Aorta (tissue), 5 donors: ENCODE measurements at places on chromosomes 7 and 10. TPM values are rescaled to one million over a fixed set of nuclear protein-coding genes. Genes with fewer than 3 reads are reported as not detected.

DNA sequence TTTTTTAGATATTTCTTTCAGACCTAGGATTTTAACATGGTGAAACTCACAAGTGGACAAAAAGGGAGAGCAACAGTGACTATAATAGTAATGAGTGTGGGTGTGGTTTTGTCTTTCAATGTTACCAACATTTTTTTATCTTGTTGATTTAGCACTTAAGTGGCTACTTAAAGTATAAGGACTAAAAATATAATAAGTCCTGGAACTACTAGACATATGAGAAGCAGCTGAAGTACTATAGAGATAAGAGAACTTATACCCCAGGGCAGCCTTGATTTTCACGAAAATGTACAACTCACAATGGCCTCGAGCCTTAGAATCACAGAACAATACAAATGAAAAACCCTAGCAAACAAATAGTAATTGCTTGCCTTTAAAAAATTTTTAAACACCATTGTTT, 1151.8 kb downstream of the TYW1 start:
- no peak for DNase-seq

- DNase-seq: no peak
Measured at GRCh38 chr7:138125119-138125518, 48.9 kb downstream of the AKR1D1 start.

Gene CLDN3
- not detected for total RNA-seq

DNA sequence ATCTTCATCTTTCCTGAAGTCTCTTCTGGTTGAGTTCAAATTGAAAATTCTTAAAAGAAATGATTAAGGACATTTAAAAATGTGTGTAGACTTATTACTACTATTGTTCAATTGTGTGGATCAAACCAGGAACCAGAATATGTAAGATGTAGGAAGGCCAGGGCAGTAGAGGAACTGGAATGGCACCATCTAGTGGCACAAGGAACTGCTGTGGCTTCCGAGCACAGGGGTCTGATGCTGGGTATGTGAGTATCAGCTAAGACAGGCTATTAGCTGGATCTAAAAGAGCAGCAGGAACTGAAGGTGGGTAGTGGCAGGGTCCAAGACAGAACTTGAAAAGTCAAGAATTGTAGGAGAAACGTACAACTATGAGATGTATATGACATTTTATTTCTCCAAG, 247.3 kb downstream of the SEMA3A start:
- DNase-seq: no peak

- DNase-seq: no peak
Measured at GRCh38 chr7:30650421-30650808, 31.8 kb downstream of the CRHR2 start.

GRCh38 chr7:106190589-106191330, 78.6 kb upstream of the SYPL1 start:
- no peak for DNase-seq

- no peak for DNase-seq
Measured at GRCh38 chr10:91582153-91582554, 50.7 kb downstream of the PPP1R3C start.

DNA sequence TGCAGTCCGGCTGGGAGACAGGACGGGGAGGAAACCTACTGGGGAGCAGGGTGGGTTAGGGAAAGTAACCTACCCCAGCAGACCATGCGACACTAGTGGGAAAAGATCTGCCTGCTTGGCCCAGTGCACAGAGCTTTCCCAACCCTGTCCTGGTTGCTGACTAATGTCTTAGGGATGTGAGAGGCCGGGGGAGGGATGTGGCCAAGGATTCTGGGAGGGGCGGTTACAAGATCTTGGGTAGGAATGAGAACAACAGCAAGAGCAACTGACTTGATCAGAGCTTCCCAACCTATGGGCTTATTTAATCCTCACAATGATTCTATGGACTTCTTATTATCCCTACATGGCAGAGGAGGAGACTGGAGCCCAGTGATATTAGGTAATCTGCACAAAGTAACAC, 24.0 kb upstream of the EIF5AL1 start:
- peak; percentile 88 for DNase-seq

DNA sequence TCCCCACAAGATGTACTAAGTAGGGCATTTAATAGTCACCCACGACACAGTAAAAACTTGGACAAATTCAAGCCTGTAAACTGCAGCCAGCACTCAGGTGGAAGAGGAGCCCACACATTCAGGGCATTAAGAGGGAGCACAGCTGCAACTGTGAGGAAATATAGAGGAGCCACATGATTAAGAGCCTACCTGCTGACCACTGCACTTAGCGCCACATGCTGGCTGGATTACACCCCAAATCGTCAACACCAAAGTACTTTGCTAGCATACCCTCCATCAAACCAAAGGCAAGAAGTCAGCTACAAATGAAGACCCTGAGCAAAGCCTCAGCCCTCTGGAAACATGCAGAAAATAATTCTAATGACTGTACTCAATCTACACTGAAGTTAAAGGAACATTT, 322.3 kb upstream of the PLXDC2 start:
- DNase-seq: no peak

Gene UTF1
- not detected for total RNA-seq

DNA sequence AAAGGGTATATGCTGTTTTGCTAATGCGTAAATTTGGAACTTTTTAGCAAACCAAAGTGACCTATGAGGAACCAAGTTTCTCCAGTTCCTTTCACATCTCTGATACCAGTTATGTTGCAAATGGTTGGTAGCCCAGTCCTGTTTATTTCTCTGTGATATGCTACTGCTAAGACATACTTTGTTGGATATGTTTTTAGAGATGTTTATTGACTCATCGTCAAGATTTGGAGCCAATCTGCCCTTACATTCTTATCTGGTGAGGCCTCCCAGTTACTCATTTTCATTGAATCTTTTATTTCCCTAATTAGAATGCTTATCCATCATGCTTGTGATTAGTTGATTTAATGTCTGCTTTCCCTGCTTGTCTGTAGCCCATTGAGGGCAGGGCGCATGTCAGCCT, 58.9 kb downstream of the LRGUK start:
- DNase-seq: no peak

Gene PDIA4
- total RNA-seq: 80.0 TPM

Gene DPCD
- total RNA-seq: 9.8 TPM

DNA sequence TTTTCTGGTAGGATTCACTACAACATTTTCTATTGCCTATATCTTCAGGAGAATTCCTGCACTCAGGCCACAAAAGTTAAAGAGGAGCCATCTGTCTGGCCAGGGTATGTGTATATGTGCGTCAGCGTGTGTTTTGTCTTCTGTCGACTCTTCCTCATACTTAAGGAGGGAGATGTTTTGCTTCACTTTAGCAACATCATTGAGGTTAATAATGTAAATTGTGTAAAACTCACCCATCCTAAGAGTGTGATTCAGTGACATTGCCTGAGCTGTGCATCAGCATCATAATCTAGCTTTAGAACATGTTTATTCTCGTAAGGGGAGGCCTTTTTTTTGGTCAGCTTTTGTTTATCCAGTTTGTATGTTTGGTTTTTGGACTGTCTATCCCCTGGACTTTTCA, 23.7 kb downstream of the FBH1 start:
- no peak for DNase-seq

Gene NEUROG3
- not detected for total RNA-seq

DNA sequence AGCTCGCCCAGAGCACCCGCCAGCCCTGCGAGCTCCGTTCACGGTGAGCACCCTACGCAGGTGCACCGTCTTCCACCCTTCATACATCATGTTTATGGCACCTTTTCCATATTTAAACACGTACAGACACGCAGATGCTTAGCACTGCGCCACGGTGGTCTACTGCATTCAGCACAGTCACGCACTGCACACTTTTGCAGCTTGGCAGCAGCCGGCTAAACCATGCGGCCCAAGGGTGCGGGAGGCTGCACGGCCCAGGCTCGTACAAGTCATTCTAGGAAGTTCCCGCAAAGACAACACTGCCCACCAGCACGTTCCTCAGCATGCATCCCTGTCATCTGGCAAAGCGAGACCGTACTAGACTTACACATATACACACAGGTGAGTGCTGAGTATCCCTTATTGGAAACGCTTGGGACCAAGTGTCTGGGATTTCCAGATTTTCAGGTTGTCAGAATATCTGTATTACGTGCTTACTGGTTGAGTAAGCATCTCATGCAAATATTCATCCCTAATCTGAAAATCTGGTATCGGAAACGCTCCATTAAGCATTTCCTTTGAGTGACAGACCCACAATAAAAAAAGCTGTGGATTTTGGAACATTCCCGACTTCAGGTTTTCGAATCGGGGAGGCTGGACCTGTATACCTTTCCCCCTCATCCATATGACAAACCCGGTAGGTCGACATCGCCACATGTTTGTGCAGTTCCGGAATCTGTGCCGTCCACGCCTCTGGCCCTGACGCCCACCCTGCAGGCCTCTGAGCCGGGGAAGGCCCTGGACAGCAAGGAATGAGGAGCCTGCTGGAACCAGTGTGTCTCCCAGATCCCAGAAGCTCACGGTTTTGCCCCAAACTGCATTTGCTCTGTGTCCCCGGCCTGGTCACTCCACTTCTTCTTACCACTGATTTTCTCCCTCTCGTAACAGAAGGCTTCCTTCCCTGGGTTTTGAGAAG, 222.2 kb downstream of the ELFN1 start:
- DNase-seq: no peak

DNA sequence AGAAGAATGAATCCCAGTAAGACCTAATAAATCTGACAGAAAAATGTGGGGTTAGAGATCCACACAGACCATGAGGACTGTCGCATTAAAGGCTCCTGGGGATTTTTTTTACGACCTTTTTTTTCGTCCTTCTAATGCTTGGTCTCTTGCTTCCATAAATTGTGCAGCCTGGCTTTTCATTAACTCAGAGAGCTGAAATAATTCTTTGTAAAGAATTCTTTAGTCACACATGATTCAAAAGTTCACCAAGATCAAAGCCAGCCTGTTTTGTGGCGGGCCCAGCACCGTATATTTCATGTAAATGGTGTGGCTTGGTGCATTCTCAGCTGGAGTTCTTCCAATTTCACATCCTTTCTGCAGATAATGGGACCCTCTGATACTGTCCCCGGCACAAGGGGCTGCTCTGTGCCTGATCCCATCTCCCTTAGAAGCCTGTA, 206.6 kb upstream of the BMPER start:
- DNase-seq: no peak

GRCh38 chr10:77338143-77338542, 299.5 kb downstream of the KCNMA1 start:
- DNase-seq: no peak

DNA sequence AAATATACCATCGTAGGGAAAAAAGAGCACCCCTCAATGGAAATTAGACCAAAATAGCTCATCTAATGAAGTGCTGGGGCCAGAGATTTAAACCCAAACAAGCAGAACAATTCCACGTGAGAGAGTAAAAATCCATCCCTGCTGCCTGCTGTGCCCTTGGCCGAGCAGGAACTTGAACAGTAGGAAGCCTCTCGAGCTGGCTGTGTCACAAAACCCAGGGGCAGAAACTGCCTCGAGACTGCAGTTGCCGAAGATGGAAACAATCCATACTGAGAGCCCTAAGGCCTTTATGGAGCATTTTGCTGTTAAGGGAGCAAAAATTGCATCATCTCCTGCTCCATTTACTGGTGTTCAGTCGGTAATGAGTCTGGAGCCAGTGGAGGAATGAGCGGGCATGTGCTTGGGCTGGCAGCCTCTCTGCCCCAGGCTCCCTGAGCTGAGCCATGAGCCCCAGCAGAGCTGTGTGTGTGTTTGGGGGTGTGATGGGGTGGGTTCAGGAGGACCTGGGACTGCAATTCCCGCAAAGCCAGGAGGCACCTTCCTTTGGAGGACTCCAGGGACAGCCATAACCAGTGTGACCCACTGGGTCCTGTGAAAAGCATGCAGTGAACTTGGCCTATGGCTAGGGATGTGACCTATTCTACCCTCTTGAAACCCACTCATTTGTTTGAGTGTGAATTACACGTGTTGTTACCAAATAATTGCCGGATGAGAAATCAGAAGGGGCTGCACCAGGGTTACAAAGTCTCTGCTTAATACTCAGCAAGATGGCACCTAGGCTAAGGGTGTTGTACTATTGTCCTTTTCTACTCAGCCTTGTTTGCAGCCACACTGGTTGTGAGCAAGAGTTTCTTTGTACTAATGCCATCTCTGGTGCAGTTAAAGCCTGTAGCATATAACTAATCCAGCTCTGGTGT, 58.3 kb downstream of the CDHR3 start:
- no peak for DNase-seq

Gene CCNJ
- 6.5 TPM for total RNA-seq

GRCh38 chr10:16119445-16119844, 259.1 kb upstream of the MINDY3 start:
- DNase-seq: no peak

- DNase-seq: no peak
Measured at GRCh38 chr10:112741830-112742402, 208.1 kb upstream of the TCF7L2 start.

DNA sequence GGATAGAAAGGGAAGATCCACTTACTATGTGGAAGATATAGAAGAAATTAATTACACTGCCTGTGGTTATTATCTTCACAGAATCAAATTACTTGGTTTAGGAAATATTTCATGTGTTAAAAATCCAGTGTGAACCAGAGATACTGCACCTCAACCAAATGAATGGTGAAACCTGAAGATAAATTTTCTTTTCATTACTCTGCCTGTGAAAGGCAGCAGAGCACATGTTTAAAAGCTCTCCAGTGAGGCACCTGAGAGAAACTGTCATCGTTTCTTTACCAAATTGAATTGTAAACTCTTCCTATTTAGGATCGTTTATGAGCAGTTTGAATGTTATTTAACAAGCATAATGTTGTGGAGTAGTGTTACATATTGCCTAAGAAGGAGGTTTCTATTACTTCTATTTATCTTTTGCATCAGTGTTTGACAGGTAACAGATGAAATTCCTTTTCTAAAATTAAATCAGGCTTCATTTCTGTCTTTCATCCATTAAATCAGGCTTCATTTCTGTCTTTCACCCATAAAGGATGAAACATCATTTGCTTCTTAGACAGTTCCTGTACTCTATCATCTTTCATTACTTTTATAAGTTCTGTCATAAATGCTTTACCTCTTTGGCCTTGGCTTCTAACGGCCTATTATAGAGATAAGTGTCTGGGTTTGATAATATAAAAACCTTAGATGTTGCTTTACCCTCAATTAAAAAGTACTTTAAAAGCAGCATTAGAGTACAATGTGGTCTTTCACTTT, 266.6 kb downstream of the NXPH1 start:
- DNase-seq: no peak

DNA sequence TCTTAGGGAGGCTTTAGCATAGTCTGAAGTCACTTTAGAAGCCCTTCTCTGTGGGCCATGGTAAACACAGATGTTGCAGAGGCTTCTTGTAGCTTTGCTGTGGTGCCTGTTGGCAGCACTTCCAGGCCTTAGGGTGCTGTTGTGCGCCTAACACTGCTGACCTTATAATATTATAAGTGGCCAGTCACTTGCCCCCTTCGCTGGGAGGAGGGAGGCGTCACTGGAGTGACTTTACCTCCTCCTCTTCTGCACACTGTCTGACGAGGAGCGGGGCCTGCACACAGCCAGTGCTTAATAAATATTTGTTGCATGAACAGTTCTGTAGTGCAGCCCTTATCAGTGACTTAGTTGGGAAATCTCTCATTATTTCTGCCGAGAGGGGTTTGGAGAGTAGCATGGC, 63.3 kb downstream of the WDR37 start:
- DNase-seq: no peak

Gene FRMD4A
- total RNA-seq: 65.6 TPM
